NCI-H69 (cell line): ENCODE measurements at places on chromosomes 16 and 17.

DNA sequence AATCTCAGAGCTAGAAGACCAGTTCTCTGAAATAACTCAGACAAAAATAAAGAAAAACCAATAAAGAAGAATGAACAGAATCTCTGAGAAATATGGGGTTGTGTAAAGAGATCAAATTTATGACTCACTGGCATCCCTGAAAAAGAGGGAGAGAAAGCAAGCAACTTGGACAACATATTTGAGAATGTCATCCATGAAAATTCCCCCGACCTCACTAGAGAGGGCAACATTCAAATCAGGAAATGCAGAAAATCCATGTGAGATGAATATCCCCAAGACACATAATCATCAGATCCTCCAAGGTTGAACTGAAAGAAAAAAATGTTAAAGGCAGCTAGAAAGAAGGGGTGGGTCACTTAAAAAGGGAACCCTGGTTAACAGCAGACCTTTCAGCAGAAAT is 32.1 kb downstream of the TANC2 start:
- DNase-seq = no peak

- no peak for DNase-seq
These were observed 81.1 kb downstream of the TNRC6C start for GRCh38 chr17:78039581-78039980.

DNA sequence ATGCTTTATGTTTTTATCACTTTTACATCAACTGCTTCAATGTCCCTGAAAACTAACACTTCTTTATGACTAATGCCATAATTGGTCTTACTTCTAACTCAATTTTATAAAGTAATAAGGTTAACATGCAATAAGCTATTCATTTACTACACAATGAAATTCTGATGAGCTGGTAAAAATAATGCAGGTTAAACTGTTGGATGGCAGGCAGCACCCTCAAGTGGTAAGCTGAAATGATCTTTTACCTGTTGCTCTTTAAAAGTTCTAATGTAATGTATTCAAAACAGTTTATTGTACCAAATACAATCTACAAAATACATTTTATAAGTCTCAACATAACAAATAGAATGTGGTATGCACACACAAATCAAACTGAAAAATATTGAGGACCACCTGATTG is 1280.3 kb downstream of the CDH8 start:
- DNase-seq = no peak

DNA sequence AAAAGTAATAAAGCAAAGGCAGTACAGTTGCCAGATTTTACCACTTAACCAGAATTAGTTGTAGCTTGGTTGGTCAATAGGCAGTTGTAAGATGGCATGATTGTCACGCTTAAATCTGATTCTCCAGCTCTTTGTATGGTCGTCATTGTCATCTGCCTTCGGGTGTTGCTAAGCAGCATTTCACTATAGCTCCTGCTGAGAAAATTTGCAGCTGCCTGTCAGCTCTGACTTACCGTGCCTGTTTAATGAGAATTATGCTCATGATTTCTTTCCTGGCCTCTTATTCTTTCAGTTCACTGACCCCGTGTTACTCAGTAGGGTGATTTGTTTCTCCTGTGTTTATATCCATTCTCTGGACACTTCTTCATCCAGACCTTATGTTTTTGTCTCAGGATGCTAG is 66.7 kb downstream of the TANGO6 start:
- peak; percentile 86 for DNase-seq

- no peak for DNase-seq
These were observed 9.6 kb downstream of the MARVELD3 start for GRCh38 chr16:71635632-71636031.

DNA sequence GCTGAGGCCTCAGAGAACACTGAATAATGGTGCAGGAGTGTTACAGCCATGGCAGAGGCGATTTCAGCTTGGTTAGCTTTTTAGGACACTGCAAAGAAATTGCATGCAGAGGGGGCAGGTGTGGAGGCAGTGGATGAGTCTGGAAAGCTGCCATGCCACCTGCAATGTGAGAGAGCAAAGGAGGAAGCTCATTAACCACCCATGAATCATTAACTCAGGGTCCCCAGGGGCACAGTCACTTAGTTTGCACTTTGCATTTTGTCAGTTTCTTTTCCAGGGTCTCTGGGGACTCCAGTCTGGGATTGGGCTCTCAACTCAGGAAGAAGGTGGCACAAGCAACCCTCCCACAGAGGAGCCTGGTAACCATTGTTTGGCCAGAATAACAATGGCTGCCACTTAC is 132.9 kb downstream of the USP31 start:
- peak; percentile 87 for DNase-seq

- DNase-seq = peak; percentile 93
These were observed 3.9 kb downstream of the ITGA2B start for GRCh38 chr17:44385287-44386181.

- peak; percentile 68 for DNase-seq
These were observed 99.9 kb downstream of the EFCAB13 start for GRCh38 chr17:47423406-47424295.

DNA sequence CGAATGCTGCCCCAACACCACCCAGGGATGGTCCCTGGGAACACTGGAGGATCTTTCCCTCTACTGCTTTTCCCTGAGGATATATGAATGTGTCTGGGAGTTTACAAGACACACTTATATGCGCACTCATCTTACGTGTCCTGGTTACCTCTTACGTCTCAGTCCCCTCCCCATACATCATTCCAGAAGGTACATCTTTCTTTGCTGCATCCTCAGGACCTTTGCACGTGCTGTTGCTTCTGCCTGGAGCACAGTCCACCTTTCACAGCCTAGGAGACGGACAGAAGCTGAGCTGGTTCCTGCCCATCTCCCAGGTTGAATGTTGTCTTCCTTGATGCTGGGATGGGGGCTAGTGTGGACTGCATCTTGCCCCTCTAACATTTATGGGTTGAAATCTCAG is 153.0 kb upstream of the FOXF1 start:
- DNase-seq = no peak

DNA sequence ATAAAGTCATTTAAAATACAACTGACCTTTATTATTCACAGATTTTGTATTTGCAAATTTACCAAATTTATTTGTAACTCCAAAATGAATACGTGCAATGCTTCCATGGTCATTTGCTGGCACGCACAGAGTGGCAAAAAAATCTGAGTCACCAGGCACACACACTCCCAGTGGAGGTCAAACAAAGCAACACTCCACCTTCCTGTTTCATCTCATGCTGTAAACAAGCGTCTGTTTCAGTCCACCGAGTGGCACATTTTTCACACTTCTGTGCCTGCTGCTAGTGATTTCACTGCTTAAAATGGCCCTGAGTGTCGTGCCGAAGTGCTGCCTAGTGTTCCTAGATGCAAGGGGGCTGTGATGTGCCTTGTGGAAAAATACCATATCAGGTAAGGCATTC is 17.8 kb upstream of the ITGAE start:
- no peak for DNase-seq

DNA sequence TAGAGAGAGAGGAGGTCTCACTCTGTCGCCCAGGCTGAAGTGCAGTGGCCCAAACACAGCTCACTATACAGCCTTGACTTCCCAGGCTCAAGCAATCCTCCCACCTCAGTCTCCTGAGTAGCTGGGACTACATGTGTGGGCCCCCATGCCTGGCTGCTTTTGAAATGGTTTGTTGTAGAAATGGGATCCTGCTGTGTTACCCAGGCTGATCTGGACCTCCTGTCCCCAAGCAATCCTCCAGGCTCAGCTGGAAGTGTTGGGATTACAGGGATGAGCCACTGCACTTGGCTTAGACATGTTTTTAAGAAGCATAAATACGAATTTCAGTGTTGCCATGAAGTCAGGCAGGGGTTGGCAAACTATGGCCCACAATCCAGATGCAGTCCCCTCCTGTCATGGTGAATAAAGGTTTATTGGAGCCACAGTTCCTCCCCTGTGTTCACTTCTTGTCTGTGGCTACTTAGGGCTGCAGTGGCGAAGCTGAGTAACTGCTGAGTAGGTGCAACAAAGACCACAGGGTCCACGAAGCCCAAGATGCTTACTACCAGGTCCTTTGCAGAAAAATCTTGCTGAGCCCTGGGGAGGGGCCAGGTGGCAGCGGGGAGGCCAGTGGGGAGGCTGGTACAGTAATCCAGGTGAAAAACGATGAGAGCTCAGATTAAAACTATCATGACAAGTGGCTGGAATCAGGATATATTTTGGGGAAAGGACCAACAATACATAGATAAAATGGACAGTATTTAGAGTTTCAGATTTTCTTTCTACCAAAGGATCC is 35.2 kb downstream of the TNFRSF13B start:
- DNase-seq = no peak

DNA sequence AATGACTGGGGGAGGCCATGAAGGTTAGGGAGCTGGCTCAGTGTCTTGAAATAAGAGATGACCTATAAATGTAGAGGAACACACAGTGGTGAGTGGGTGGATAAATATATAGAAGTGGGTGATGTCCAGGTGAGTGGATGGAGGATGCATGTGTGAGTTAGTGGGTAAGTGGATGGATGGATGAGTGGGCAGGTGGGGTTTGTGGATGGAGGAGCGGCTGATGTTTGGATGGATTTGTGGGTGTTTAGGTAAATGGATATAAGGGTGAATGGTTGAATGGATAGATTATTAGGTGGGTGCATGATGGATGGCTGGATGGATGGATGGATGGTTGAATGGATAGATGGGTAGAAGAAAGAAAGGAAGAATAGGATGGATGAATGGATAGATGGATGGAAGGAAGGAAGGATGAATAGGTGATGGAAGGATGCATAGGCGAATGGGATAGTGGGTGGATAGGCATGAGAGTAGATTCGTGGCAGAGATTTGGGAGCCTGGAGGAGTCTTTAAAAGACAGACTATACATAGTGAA is 19.1 kb upstream of the TAC4 start:
- no peak for DNase-seq

DNA sequence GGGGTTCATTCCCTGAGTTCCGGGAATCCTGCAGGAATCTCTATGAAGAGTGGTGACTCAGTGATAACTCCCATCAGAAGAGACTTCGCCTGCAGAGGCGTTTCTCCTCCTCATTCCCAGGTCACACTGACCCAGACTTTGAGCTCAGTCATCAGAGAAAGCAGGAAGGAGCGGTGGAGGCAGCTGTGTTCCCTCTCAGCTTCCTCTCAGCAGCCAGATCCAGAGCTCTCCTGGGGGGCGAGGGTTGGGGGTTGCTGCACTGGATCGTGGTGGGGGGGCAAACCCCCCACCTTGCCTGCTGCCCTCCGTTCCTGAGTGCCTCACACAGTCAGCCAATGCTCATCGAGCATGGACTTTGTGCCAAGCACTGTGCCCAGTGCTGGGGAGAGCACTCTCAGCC is 271.2 kb downstream of the CBLN1 start:
- DNase-seq = no peak

- peak; percentile 5 for DNase-seq
These were observed 18.1 kb downstream of the C17orf100 start for GRCh38 chr17:6669479-6670212.

GRCh38 chr16:28534542-28535373 is 4.0 kb downstream of the NUPR1 start:
- DNase-seq = no peak

- no peak for DNase-seq
These were observed 7.0 kb upstream of the IL27 start for GRCh38 chr16:28513484-28514181.

GRCh38 chr16:8967132-8967821 is 3.6 kb upstream of the USP7 start:
- no peak for DNase-seq

DNA sequence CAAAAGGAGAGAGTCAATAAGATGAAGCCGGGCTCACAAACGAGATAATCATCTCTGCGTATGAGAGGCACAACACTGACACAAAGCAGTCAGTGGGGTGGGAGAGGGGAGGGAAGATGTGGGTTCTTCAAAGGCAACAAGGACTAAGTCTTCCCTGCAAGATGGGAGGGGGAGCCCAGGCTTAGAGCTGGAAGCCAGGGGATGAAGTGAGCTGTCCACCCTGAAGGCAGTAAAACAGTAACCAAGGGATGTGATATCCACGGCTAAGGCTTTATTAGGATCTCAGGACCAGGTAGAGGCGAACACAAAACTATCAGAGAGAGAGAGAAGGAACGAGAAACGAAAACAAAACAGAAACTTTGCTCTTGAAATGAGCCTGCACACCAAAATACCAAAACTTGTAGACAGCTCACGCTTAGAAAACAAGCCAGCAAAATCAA is 115.9 kb downstream of the DYNLRB2 start:
- DNase-seq = no peak

DNA sequence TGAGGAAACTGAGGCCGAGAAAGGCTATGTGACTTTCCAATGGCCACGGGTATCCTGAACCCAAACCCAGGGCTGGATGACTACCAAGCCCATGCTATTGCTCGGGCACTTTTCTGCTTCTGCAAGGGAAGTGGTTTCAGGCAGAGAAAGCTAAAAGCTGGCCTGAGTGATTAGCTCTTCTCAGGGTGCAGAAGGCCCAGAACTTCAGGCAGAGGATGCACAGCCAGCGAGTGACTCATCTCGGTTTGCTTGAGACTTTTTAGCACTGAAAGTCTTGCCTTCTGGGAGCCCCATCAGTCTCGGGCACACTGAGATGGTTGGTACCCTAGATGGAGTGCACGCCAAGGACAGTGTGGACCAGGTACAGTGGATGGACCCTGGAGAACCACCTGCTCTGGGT is 129.5 kb upstream of the SDK2 start:
- no peak for DNase-seq

GRCh38 chr17:55601874-55602364 is 90.7 kb upstream of the SMIM36 start:
- DNase-seq = peak; percentile 32
